ENCODE measurements at places on chromosomes 16 and 17.
A peak's percentile ranks its signal among the peaks of the same experiment; 100 is the strongest.

DNA sequence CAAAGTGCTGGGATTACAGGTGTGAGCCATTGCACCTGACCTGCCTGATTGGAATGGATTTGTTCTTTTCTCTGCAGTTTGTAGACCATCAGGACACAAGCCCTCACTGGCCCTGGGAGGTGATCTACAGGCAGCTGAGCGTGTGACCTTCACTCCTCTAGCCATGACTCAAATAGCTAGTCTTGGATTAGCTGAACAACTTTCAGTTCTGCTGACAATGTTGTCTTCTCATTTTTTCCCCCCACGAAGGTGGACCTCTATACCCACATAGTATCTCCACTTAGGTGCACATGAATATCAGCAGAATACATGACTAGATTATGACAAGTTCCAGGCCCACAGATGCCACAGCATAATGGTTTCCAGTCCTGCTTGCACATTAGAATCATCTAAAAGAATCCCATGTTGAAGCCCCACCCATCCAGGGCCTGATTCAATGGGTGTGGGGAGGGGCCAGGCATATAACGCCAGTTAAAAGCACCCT lies 36.8 kb downstream of the HS3ST3B1 start:
- DNase-seq, result no peak

DNA sequence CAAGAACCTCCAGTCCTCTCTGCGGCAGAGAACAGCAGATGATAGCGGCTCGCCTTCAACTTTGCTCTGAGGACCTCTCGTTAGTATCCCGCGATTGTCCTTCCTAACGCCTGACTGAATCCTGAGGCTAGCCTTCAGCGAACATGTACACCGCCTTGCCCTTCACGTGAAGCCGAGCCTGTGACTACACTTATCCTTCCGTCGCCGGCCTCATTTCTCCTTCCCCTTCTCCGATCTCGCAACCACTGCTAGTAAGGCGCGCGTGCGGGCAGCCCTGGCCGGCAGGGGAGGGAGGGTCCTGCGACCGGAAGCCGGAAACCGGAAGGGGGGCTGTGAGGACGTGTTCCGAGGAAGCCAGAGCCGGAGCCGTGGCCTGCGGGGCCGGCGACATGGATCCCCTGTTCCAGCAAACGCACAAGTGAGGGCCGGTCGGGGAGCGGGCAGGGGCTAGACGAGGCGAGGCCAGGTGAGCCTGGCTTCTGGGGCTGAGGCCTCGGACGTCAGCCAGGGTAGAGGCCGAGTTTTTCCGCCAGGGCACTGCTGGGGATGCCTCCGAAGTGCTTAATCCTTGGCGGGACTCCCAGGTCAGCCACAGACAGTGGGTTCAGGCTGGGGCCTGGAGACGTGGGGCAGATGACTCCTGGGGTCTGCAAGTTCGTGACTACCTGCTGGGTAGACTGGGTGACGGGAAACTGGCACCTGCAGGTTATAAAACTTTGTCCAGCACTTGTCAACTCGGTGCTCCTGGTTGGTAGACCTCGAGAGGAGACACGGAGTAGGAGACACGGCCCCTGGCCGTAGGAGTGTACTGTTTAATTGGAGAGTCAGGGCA lies at the start of gene GOSR2:
GOSR2 (plus strand) TSS at position 357 of the 832 bp plus-strand sequence; CDS start at position 390, 33 bp downstream.
- DNase-seq, result peak; percentile 99

DNA sequence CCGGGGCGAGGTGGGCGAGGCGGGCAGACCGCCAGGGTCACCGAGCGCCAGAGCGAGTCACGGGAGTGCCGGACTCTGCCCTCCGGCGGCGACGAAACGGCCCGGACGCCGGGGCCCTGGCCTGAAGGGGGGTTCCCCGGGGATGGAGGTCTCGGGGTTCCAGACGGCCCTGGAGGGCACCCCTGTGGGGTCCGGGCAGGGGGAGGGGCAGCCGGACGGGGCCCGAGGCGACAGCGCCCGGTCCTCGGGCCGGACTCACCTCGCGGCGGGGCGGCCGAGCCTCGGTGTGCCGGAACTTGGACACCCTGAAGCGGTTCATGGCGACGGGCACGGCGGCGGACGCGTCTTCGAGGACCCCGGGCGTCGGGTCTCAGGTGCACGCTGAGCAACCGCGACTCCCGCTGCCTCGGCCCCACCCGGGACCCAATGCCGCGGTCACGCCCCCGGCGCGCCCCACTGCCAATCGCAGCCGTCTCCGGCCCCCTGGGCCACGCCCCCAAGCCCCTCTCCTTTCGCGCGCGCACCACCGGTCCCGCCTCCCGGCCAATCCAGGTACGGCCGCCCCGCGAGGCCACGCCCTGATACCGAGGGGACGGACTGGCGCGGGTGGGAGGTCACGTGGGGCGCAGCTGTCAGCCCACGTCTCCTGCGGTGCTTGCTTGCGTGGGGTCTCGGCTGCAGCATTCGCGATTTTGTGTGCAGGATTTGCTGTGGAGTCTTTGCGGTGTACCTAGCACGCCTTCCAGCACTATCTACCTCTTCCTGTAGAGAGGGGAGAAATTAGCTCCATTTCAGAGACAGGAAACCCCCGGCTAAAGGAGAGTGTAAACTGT lies at the start of gene CORO7:
CORO7 (minus strand) TSS at position 397 of the 833 bp plus-strand sequence; CDS start at position 319, 78 bp downstream.
- peak; percentile 58 for DNase-seq

GRCh38 chr17:693791-694638 lies 20.6 kb downstream of the VPS53 start:
- no peak for DNase-seq

GRCh38 chr16:57019746-57020145 lies 30.4 kb downstream of the NLRC5 start:
- DNase-seq, result no peak

Data from SHP77 treated with DMSO at 0.1 percent for 48 hours (cell line).